HuH-7 (cell line): ENCODE measurements at places on chromosomes 16 and 17.

DNA sequence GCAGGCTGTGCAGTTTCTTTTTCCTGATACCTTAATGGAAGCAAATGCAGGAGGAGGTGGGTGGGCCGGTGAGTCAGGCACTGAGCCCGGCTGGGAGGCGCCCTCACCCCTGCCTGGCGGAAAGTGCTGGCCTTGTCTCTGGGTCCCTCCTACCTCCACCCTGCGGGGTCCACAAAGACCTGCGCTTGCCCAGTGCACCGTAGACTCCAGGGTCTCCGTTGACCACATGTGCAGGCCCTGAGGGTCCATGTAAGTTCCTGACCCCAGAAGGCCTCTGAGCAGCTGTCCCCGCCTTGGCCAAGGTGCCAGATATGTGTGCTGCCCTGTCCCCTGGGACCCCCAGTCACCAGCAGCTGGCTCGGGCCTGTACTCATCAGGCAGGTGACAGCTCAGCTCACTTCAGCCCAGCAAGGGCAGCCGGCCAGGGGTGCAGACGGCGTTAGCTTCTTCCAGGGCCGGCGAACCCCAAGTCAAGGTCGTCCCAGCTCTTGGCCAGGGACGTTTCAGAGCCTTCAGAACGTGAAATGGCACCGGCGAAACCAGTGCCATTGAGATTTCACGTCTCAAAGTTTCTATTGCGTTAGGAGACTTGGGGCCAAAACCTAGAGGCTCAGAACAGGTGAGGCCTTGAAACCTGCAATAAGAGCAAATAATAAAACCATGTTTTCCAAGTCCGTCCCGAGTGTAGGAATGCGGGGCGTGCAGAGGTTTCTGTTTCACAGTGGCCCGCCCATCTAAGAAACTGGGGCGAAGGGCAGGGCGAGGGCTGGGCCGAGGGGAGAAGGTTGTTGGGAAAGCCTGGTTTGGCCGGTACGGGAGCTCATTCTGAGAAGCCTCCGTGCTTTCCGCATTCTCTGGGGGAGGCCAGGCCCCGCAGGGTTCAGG lies 12.1 kb downstream of the METRNL start:
- DNase-seq: no peak

DNA sequence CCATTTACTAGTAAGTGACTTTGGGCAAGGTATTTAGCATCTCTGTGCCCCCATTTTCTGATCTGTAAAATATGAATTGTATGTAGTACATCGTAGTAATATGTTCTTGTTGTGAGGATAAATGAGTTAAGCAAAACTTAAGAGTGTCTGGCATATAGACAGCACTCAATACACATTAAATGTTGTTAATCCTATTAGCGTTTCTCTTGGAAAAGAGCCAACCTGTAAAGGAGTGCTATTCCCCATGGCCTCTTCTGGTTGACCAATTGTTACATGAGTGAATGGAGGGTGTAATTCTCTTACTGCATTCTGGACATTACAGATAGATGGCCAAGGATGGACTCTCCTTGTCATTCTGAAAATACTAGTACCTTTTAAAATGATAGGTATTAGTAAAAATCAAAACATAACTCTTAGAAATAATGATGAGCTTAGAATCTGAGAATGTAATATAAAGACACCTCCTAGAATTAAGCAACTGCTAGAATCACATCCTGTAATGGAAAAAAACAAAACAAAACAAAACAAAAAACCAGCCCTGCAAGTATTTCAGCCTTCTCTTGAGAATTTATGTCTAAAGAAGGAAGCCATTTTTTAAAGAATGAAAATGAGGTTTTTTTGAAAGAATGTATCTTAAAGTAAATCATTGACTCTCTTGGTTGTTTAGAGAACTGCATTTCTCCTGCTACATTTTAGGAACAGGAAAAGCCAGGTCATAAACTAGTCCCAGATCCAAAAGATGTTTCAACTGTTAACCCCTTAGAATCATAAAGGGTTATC lies 30.5 kb downstream of the IQCK start:
- DNase-seq: no peak

DNA sequence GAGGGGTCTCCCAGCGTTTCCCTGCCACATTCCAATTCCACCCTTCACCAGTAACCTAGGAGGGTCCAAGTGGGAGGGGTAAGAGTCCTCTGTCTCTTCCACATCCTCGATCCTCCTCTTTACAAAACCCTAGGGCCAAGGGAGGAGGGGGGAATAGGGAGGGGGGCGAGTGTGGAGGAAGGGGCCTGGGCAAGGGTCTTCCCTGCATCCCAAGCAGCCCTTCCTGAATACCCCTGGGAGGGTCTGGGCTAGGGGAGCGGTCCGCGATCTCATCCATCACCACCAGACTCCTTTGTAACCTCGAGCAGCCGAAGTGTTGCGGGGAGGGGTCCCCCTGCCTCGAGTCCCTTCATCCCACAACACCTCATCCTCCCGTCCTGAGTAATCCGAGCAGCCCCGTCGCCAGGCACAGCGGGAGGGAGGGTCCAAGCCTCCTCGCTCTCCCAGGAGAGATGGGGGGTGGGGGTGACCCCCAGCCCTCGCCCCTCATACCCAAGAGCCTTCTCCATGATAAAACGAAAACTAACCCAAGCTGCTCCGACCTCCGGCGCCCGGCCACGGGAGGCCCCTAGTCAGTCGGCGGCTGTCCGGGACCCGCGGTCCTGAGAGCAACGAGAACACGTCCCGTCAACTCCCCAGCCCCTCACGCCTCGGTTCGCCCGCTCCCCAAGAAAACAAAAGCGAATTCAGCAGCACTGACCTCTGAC lies 502 bp downstream of the SMPD3 start:
- DNase-seq: no peak

DNA sequence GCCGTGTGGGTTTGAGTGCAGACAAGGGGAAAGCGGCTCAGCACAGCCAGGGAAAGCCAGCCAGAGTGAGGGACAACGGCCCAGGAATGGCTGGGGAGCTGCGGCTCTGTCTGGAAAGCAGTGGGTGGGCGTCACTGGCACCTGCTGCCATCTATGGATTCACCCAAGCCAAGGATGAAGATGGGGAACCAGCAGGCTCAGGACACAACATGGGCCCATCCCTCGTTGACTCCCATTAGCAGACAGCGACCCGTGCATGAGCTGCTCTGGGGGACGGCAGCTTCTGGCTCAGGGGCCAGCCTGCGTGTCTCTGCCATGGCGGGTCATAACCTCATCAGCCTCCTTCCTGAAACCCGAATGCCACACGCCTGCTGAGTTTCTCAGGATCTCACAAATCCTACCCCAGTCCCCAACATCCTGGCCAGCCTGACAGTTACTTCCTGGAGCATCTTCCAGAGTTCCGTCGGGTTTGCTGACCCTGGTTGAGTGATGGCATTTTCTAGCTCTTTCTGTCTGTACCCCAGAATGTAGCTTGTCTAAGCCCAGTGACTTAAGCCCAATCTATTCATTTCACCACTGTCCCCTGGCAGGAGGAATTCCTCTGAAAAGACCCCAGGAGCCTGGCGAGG lies 50.7 kb downstream of the SLC7A5 start:
- no peak for DNase-seq

DNA sequence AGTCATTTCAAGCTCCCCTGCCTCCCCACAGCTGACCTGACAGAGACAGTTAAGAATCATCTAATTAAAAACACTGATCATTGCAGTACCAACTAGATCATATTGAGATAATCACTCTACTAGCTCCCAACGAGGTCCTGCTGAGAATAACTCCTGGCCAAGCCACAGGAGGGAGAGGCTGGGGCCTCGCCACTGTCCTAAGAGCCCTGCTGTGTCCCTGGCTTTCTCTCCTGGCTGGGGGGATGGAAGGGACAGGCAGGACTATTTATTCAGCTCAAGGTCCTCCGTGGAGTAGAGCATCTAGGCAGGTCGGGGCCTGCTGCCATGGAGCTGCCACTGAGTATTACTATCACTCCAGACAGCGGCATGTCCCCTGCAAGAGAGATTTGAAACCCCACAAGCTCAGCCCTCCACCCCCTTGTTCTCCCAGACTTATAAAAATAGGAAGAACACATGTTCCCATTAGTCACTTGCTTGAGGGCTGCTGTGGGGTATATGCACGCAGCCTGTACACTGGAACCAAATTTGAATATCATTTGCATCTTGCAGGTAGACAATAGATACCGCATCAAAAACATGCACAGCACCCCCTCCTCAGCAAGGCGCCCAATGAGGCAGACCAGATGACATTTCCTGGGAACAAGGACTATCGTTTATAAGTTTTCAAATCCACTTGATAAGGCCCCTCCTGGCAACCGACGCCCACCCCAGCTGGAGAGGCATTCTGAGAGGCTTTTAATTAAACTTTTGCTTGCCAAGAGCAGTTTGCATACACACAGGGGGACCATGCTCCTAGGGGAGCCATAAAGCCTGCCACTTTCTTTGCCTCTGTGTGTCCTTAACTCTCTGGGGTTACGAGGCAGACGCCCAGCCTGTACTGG lies 385.2 kb upstream of the ZFHX3 start:
- DNase-seq: no peak

DNA sequence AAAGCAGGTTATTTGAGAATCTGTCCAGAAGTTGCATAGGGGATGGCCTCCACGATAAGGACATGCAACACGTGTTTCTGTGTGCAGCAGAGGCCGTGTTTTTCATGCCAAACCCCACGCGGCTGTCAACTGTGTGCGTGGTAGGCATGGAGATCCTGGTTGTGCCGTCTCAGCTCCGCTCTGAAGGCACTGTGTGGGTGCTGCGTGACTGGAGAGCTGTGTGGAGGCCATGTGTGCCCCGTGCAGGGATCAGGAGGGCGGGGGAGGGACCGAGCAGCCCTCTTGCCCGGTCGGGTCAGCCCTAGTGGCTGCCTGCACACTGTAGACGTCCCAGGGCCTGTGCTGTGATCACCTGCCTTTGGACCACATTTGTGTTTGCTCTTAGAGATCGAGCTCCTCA lies 74.5 kb downstream of the SEC14L1 start:
- DNase-seq: no peak

- DNase-seq: no peak
Measured at GRCh38 chr17:1878419-1879121, 48.8 kb downstream of the RPA1 start.

DNA sequence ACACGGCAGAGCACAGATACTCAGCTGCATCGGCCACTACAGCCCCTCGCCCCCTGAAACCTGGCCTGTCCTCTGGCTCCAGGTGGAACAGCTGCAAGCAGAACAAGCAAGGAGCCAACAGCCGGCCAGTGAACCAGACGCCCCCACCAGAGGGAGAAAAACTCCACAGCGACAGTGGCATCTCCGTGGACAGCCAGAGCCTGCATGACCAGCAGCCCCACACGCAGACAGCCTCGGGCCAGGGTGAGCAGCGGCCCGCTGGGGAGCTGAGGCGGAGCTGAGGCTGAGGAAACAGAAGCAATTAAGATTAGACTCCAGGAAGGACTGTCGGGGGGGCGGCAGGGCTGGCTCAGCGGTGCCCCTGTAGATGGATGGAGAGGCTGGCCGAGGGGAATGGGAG lies 16.7 kb downstream of the NGFR start:
- no peak for DNase-seq

GRCh38 chr17:10096596-10096995 lies 101.8 kb downstream of the GAS7 start:
- no peak for DNase-seq

DNA sequence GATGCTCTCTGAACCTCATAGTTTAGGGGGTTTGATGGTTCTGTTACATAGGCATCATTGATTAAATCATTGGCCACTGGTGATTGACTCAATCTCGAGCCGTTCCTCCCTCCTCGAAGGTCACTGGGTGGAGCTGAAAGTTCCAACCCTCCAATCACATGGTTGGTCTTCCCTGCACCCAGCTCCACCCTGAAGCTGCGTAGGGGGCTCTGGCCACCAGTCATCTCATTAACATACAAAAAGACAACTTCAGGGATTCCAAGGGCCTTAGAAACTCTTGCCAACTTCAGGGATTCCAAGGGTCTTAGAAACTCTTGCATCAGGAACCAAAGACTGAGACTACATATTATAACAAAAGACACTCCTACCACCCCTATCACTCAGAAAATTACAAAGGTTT lies 306.5 kb upstream of the TNRC6C start:
- no peak for DNase-seq

DNA sequence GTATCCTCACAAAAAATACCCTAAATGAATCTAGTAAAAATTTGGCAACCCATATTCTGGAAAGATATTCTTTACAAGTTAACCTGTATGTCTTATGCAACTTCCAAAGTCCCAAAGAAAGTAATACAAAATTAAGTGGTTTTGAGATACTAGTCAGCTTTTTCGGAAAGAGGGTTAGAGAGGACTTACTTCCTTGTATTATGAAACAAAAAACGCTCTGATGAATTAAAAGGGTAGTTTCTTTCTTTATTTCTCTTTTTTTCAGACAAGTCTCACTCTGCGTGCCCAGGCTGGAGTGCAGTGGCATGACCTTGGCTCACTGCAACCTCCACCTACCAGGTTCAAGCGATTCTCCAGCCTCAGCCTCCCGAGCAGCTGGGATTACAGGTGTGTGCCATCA lies 51.6 kb downstream of the KANSL1 start:
- no peak for DNase-seq

GRCh38 chr17:57608369-57609124 lies 136.6 kb downstream of the CCDC182 start:
- DNase-seq: no peak

GRCh38 chr17:2700030-2700490 lies 11.5 kb downstream of the CLUH start:
- no peak for DNase-seq

- DNase-seq: peak; percentile 71
Measured at GRCh38 chr16:49921791-49922456, 66.0 kb upstream of the ZNF423 start.

DNA sequence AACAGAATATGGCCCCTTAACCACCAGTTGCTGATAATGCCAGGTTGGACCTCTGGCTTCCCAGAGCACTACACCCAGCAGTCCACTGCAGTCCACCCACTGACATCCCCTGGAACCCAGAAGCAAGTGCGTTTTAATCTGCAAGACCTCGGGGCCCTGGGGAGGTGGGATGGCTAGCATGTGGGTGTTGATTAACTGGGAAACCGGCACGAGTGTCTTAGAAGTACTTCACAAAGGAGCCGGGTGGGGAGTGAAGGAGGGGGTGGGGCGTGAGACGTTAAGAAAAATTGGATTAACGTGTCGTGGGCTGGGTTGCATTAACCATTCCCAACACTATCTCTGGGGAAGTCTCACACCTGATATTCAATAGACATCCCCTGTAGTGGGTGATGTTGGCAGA lies 6.1 kb upstream of the HIC1 start:
- DNase-seq: no peak

- no peak for DNase-seq
Measured at GRCh38 chr17:81285179-81285878, 9.8 kb downstream of the SLC38A10 start.

DNA sequence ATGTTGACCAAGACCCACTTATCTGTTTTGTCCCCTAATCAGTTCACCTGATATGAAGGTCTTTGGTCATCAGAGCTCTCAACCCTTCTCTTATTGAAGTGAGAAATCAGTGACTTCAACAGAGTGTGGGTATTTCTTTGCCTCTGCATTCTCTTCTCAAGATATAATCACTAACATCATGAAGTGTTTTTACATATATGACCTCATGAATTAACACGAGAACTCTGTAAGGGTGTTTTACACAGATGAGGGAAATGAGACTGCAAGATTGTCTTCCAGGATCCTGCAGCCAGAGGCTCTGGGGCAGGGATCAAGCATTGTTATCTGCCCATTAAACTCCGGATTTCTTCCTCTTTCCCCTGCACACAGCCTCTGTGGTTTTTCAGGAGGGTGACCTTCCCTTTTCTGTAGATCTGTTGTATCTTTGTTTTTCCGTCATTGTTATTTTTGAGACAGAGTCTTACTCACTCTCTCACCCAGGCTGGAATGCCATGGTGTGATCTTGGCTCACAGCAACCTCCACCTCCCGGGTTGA lies 22.7 kb downstream of the LCMT1 start:
- no peak for DNase-seq

GRCh38 chr17:72730077-72730476 lies 362.4 kb downstream of the SLC39A11 start:
- no peak for DNase-seq

GRCh38 chr17:79948406-79948944 lies 87.2 kb downstream of the TBC1D16 start:
- no peak for DNase-seq
